ENCODE measurements at places on chromosomes 16 and 17.

GRCh38 chr17:72631949-72632684 lies 460.4 kb downstream of the SLC39A11 start:
- no peak for DNase-seq

DNA sequence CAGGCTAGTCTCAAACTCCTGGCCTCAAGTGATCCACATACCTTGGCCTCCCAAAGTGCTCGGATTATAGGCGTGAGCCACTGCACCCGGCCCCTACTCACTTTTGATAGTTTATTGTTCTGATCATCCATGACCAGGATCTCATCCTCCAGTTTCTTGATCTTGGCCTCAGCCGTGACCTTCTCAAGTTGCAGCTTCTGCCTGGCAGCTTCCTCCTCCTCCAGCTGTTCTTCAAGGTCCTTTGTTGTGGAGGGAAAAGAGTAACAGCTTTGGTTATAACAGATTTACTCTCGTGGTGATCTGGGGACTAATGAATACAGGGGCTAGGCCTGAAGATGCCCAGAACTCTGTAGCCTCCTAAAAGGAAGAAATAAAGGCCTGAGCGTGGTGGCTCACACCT lies 89.9 kb downstream of the NDE1 start:
- no peak for DNase-seq

GRCh38 chr16:2686912-2687507 lies 4.7 kb downstream of the KCTD5 start:
- no peak for DNase-seq

- no peak for DNase-seq
These were observed 64.1 kb downstream of the SDK2 start for GRCh38 chr17:73580073-73580710.

- DNase-seq = no peak
These were observed 56.8 kb upstream of the ENDOV start for GRCh38 chr17:80358131-80358530.

GRCh38 chr17:78748048-78748729 lies 33.9 kb downstream of the CYTH1 start:
- DNase-seq = no peak

GRCh38 chr16:11170201-11170600 lies 85.8 kb downstream of the SOCS1 start:
- DNase-seq = no peak

DNA sequence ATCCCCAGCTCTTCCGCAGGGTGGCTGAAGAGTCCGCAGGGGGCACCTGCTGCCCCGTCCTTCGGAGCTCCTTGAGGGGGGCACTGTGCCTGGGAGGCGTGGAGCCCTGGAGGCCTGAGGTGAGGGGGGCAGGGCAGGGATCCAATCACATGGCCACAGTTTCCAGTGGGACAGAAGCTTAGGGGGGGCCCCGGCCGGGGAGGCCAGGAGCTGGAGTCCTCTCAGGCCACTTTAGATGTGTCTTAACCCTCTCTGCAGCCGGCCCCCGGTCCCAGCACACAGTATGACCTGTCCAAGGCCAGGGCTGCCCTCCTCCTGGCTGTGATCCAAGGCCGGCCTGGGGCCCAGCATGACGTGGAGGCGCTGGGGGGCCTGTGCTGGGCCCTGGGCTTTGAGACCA lies 10.8 kb downstream of the ZNF213 start:
- DNase-seq = no peak

DNA sequence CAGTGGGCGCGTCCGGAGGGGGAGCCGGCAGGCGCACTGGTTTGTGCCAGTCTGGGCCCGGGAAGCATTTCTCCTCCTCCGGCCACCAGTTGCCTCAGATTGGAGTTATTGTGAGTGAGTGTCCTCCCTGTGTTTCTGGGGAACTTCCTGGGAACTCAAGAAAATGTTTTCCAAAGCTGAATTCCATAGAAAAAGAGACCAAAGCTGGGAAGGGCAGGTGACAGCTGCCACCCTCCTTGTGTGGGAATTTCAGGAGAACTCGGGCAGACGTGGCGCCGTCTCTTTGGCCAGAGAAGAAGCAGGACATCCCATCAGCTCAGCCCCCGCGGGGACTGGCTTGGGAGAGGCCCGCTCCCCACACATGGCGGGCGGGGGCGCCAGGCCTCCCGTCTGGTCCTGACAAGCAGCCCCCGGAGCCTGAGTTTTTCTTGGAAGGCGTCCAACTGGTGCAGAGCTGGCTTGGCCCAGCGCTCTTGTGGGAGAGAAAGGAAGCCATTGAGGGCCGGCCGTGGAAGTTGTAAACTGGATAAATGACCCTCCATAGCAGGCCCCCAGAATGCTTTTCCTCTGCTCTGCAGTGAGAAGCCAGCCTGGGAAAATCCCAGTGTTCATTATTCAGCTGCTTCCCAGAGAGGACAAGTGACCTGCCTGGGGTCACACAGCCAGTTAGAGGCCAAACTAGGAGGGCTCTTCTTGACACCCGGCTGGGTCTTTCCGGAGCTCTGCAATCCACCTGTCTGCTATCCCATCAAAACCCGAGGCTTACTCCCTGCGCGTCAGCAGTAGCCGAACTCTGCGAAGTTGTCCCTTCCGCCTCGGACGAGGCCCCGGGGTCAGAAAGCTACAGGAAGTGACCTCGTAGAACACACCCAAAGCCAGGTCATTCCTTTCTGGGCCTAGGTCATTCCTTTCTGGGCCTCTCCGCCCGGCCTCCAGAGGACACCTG lies 39.2 kb upstream of the GSE1 start:
- no peak for DNase-seq

DNA sequence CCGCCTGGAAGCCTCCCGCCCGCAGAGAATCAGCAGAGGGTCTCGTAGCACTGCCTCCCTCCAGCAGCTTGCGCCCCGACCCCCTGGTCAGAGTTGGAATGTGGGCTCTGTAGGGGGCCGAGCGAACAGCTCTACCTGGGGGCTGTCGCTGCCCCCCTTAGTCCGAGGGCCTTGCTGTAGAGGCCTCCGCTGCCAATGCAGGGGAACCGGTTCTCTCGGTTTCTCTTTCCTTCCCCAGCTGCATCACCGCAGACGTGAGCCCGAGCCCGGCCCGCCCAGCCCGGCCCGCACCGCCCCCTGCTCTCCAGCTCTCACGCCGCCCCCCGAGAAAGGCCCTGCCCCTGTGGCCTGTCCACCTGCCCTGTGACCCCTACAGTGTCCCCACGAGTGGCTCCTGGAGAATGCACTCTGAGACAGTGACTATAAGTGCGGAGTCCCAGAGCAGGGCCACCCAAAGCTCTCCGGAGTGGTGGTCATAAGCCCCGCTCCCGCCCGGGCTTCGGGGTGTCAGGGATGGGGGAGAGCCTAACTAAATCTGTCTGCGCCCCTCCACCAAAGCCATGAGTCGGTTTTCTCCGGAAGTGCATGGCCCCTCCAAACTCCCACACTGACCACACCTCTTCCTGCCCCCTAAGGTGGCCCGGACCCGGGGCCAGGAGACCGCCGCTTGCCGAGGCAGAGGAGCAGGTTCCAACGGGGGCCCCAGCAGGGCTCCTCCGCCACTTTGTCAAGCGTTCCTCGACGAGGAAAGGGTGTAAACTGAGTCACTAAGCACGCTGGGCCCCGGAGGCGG lies 1.7 kb downstream of the ARHGAP27 start:
- DNase-seq = no peak

- DNase-seq = no peak
These were observed 34.5 kb downstream of the PSME3IP1 start for GRCh38 chr16:57151369-57151768.

DNA sequence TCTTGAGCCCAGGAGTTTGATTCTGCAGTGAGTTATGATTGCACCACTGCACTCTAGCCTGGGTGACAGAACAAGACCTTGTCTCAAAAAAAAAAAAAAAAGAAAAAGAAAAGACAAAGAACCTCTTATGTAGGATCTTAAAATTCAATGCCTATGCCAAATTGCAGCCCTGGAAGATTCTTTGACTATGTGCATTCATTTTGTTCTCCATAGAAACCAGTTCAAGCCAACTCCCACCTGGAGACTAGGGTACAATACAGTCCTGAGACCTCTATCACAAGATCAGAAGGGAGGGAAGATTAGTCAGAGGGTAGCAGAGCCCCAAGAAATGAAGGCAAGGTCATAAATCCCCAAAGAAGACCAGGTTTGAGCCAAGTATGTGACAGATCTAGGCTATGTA lies 90.6 kb upstream of the HAS3 start:
- no peak for DNase-seq

GRCh38 chr17:5485270-5486205 lies at the start of gene DERL2:
Gene DERL2 (minus strand): TSS chr17:5486178. CDS start chr17:5486161, 17 bp downstream.
- DNase-seq = no peak
